Activated naive CD4-positive, alpha-beta T cell treated with anti-CD3 and anti-CD28 coated beads, Interleukin-2, amount 10 ng/mL, durations not matched to agents 7 days and 5 days (primary cell): ENCODE measurements at places on chromosomes 5 and 9.

GRCh38 chr9:23663946-23664345, 162.1 kb downstream of the ELAVL2 start:
- no peaks in the 10 kb centered on the region for H3K27me3 ChIP-seq
- no peak overlapping the region for H3K27ac ChIP-seq
- no peak for DNase-seq
- no peaks in the 10 kb centered on the region for H3K4me1 ChIP-seq

DNA sequence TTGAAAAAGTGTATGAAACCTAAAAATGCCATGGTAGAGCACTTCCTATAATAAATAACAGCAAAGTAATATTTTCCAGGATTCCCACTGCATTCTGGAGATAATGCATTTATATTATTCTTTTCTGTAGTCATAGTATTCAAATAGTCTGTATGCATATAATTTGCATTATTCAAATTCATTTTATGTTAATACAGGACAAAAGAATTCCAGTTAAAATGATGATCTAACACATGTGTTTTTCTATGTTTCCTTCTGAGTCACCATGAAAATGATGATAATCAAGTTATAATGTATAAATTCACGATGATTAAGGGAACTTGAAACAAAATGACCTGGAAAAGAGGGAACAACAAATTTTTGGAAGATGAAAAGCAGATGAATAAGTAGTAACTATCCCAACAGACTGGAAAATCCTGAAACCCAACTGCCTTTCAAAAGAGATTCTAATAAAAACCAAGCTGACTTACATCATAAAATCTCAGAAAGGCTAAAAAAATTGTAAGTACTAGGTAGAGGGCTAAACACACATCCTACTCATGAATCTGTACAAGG, 358.6 kb upstream of the PAPPA start:
- H3K36me3 ChIP-seq: no peaks in the 10 kb centered on the region
- H3K27me3 ChIP-seq: no peaks in the 10 kb centered on the region
- no peak for DNase-seq

GRCh38 chr5:72746736-72747135, 69.7 kb upstream of the TNPO1 start:
- H3K27ac ChIP-seq: no peak overlapping the region
- H3K36me3 ChIP-seq: no peaks in the 10 kb centered on the region
- no peaks in the 10 kb centered on the region for H3K27me3 ChIP-seq
- DNase-seq: no peak
- no peak overlapping the region for H3K4me3 ChIP-seq
- H3K4me1 ChIP-seq: no peaks in the 10 kb centered on the region

DNA sequence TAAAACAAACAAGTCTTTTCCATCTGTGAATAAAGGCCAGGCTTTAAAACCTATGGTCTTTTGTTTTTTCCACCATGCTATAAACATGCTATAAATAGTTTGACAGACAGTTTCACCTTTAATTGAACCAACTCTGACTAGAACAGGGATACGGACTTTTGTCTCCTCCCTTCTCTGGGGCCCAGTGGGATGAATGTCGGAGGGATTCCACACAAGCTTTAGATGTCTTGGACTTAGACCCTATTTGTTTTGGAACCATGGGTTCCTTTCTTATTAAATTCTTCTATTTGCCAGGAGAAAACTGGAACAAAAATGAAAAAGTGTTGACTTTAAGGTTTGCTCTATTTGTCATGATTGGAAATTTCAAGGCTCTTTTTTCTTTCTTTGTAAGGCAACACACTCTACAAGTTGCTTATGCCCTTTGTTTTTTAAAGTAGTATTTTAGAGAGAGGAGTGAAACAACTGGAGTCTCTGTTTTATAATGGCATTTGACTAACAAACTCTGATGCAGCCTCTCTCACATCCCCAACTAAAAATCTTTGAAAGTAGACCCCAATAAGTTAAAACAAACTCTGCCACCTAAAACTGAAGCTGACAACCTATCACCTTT, 145.3 kb downstream of the MLLT3 start:
- H3K36me3 ChIP-seq: peaks cover 28% of the 10 kb centered on the region
- peaks cover 33% of the 10 kb centered on the region for H3K4me1 ChIP-seq
- H3K27me3 ChIP-seq: no peaks in the 10 kb centered on the region
- DNase-seq: no peak
- no peak overlapping the region for H3K27ac ChIP-seq

GRCh38 chr9:35734096-35734495, 1.6 kb downstream of the CREB3 start:
- H3K36me3 ChIP-seq: peaks cover 41% of the 10 kb centered on the region
- no peak overlapping the region for H3K27ac ChIP-seq
- no peak overlapping the region for H3K4me3 ChIP-seq
- no peaks in the 10 kb centered on the region for H3K27me3 ChIP-seq

DNA sequence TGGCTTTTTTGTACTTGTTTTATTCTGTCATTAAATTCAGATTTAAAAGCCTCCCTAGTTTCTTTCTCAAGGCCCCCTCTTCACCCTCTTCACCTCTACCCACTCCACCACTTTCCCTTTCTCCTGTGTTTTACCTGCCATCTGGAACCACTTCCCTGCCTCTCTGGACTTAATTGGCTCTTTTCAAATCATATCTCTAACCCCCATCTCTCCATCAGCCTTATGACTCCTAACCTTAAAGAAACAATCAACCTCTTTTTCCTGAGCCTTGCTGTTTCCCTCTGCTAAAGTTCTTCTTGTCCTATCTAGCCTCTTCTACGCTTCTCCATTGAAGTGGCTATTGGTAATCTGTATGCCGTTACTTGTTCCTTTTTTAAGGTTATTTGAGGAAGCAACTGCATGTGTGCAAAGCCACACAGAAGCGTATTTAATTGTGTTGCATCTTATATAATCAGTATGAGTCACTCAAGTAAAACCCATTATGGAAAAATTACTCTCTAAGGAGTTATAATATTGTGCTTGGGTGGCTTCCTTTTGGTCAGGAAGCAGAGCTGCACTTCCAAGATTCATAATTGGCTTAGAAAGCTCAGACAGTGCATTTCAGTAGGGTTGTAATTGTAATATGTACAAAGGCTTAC, 653.6 kb upstream of the ITGA1 start:
- H3K36me3 ChIP-seq: no peaks in the 10 kb centered on the region
- H3K4me3 ChIP-seq: no peak overlapping the region
- H3K4me1 ChIP-seq: no peaks in the 10 kb centered on the region
- H3K27me3 ChIP-seq: no peaks in the 10 kb centered on the region

- H3K27ac ChIP-seq: no peak overlapping the region
- H3K4me3 ChIP-seq: no peak overlapping the region
- no peaks in the 10 kb centered on the region for H3K36me3 ChIP-seq
- DNase-seq: no peak
Observed at GRCh38 chr5:101977729-101978345, 318.2 kb downstream of the SLCO4C1 start.

- no peaks in the 10 kb centered on the region for H3K36me3 ChIP-seq
- no peak overlapping the region for H3K27ac ChIP-seq
- peaks cover 58% of the 10 kb centered on the region for H3K27me3 ChIP-seq
- H3K4me1 ChIP-seq: peaks cover 2% of the 10 kb centered on the region
Observed at GRCh38 chr9:134640506-134641172, 964 bp upstream of the COL5A1 start.

DNA sequence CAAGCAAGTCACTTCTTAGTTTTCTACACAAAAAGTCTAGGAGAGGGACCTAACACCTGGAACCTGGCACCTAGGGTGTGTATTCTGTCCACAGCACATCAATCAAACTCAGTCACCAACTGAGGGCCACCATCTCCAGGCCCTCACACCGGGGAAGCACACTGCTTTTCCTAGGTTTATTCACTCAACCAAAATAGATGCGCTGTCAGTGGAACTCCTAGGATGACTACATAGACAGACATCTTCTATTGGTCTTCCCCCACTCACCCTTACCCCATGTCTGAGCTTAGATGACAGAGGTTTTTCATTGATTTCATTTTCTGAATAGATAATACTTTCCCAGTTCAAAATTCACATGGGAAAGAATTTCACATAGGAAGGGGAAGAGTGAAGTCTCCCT, 59.2 kb downstream of the RNF130 start:
- no peaks in the 10 kb centered on the region for H3K27me3 ChIP-seq
- H3K27ac ChIP-seq: no peak overlapping the region
- no peak for DNase-seq
- peaks cover under 1% of the 10 kb centered on the region for H3K4me1 ChIP-seq
- no peak overlapping the region for H3K4me3 ChIP-seq
- H3K36me3 ChIP-seq: no peaks in the 10 kb centered on the region

GRCh38 chr9:132087438-132088030, 7.9 kb upstream of the MED27 start:
- peaks cover 19% of the 10 kb centered on the region for H3K27me3 ChIP-seq
- no peak overlapping the region for H3K27ac ChIP-seq
- DNase-seq: no peak
- H3K4me1 ChIP-seq: no peaks in the 10 kb centered on the region
- H3K4me3 ChIP-seq: no peak overlapping the region
- no peaks in the 10 kb centered on the region for H3K36me3 ChIP-seq

GRCh38 chr5:117161718-117162335, 587.2 kb upstream of the SEMA6A start:
- H3K4me1 ChIP-seq: no peaks in the 10 kb centered on the region
- DNase-seq: no peak
- no peaks in the 10 kb centered on the region for H3K36me3 ChIP-seq
- no peak overlapping the region for H3K27ac ChIP-seq

- no peaks in the 10 kb centered on the region for H3K27me3 ChIP-seq
- H3K27ac ChIP-seq: no peak overlapping the region
- no peak overlapping the region for H3K4me3 ChIP-seq
- H3K36me3 ChIP-seq: no peaks in the 10 kb centered on the region
Observed at GRCh38 chr9:16482764-16483163, 387.7 kb downstream of the BNC2 start.

DNA sequence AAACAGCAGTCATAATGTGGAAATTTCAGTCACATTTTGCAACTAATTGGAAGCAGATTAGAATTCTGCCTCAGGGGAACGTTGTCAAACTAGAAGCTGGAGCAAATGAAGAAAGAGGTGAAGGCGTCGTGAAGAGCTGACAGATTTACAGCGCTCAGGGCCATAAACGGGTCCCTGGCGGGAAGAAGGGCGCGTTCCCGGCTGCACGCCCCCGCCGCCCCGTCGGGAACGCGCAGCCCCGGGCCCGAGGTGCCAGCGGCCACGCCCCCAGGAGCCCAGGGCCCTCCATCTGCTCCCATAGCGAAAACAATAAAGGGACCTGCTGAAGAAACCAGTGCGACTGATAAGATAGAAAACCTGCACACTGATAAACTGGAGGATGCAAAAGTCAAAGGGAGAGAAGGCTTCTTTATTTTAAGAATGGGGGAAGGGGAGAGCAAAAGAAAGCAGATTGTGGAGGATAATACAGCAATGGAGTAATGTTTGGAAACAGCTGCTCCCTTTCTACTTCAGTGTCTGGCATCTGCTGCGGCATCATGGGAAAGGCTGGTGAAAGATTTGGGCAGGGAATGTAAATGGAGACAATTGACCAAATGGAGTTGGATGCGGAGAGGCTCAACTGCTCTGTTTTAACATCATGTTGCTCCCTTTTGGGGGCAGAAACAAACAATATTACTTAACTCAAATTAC, 11.1 kb downstream of the ZNF608 start:
- H3K27ac ChIP-seq: no peak overlapping the region
- H3K4me1 ChIP-seq: no peaks in the 10 kb centered on the region
- H3K4me3 ChIP-seq: no peak overlapping the region
- peaks cover 8% of the 10 kb centered on the region for H3K27me3 ChIP-seq

DNA sequence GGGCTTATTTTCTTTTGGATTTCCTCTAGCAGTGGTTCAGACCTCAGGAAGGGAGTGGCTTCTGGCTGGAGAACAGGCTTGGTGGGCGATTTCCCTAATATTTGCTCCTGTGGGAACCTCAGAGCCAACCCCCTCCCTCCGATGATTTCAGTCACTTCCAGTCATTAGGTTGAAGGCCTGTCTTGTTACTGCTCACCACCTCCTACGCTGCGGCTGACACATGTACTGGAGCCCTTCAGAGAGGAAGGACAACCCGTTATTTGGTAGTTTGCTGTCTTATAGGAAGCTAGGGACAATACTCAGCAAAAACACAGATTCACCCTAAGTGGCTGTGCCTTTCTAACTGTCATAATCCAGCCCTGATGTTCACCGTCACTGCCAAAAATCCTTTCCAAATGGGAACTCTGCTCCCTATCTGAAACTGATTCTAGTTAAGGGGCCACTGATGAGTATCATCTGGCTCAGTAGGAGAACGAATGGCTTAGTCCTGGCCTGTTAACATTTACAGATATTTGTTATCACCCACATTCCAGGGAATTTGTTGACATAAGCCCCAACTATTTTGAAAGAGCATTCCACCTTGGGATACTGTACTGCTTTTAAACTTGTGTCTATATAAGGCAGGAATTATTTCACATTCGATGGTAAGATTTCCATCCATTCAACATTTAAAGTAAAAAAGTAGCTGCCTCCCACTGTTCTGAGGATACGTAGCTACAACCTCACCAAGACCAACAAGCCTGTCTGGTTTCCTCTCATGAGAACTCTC, 29.3 kb upstream of the ANKH start:
- no peak for DNase-seq
- H3K4me1 ChIP-seq: no peaks in the 10 kb centered on the region
- H3K27me3 ChIP-seq: peaks cover 8% of the 10 kb centered on the region
- H3K4me3 ChIP-seq: no peak overlapping the region
- H3K27ac ChIP-seq: no peak overlapping the region
- H3K36me3 ChIP-seq: no peaks in the 10 kb centered on the region

GRCh38 chr9:110320651-110321445, 16.8 kb downstream of the TXNDC8 start:
- H3K27me3 ChIP-seq: peaks cover 5% of the 10 kb centered on the region
- no peak for DNase-seq
- no peak overlapping the region for H3K27ac ChIP-seq

GRCh38 chr9:98215821-98216220, 23.4 kb upstream of the CORO2A start:
- H3K4me1 ChIP-seq: no peaks in the 10 kb centered on the region
- H3K27ac ChIP-seq: no peak overlapping the region
- H3K36me3 ChIP-seq: peaks cover 16% of the 10 kb centered on the region
- H3K27me3 ChIP-seq: no peaks in the 10 kb centered on the region
- no peak overlapping the region for H3K4me3 ChIP-seq
- DNase-seq: peak; percentile 29

DNA sequence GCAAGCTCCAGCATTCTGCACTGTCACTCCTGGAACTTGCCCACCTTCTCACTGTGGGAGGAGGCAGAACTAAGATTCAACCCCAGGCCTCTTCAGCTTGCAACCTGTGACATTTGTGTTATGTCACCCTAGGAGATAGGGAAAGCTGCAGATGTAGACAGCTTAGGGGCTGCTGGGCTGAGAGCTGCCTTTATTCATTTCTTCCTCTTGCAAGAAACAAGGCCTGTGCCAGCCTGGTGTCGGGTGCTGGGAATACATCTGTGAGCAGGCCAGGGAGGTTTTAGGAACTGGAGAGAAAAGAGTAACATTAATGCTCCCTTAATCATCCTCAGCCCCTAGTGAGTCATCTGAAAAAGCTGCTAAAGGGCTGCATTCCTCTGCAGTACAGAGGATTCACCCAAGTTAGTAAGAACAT, 101.8 kb downstream of the FGF18 start:
- H3K27ac ChIP-seq: no peak overlapping the region
- H3K27me3 ChIP-seq: peaks cover 7% of the 10 kb centered on the region
- no peak overlapping the region for H3K4me3 ChIP-seq
- no peak for DNase-seq
- H3K36me3 ChIP-seq: no peaks in the 10 kb centered on the region
- no peaks in the 10 kb centered on the region for H3K4me1 ChIP-seq
